SW 1271 (cell line): ENCODE measurements at places on chromosomes 7 and 10.

- no peak for DNase-seq
Observed at GRCh38 chr7:85274454-85274853, 87.6 kb upstream of the SEMA3D start.

GRCh38 chr7:31939076-31939475, 131.1 kb downstream of the PDE1C start:
- DNase-seq: no peak

- no peak for DNase-seq
Observed at GRCh38 chr7:26381476-26382353, 90.1 kb downstream of the SNX10 start.

DNA sequence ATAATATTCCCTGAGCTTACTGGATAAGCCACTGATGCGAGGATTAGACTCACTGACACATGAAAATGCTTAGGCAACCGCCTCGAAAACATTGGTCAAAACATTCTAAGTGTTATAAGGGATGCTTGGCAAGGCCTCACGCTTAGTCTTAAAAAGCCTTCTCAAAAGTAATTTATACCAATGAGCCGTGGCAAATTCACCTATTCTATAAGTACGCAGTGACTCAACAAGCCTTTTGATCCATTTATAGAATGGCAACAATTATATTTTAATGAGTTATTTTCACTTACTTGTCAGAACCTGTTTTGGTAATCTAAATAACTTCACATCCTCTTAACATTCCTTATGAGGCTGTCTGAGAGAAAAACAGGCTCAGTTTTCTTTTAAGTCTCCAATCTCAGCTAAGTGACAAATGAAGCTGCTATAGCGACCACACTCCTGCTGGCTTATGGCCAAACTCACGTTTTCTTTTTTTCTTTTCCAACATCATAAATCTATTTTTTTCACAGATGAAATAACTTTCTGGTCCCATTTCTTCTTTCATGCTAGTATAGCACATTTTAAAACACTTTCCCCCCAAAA, 121.2 kb upstream of the AFAP1L2 start:
- DNase-seq: no peak

DNA sequence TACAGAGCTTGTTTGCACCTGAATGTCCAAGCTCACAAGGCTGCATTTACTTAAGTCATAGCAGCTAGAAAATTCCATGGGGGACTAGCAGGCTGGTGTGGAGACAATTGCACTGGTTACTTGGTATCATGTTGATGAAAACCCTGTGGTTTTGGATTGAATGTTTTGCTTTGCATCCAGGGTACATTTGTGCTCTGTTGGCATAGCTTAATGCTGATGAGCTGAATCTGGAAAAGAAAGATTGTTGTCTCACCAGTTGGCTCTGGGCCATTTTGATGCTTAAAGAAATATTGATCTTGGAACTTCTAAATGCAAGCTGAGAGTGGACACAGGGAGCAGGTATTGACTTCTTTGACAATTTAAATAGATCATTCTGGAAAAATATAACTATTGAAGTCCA, 122.5 kb upstream of the MBL2 start:
- no peak for DNase-seq

DNA sequence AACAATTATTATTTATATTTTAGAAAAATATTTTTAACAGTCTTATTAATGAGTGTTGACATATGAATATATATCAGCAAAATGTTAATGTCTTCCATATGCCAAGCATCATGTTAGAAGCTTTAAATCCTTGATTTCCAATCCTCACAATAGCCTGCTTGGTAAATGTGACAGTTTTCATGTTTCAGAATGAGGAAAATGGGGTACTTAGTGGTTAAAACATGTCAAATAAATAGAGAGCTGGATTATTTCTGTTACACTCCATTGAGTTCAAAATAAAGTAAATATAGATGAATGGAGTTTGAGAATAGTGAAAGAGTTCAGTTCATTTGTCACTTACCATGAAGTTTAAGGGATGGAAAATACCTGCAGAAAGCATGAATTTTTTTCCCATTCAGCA, 377.4 kb downstream of the MALRD1 start:
- DNase-seq: no peak

- no peak for DNase-seq
Observed at GRCh38 chr7:130639388-130639787, 29.2 kb downstream of the COPG2 start.

DNA sequence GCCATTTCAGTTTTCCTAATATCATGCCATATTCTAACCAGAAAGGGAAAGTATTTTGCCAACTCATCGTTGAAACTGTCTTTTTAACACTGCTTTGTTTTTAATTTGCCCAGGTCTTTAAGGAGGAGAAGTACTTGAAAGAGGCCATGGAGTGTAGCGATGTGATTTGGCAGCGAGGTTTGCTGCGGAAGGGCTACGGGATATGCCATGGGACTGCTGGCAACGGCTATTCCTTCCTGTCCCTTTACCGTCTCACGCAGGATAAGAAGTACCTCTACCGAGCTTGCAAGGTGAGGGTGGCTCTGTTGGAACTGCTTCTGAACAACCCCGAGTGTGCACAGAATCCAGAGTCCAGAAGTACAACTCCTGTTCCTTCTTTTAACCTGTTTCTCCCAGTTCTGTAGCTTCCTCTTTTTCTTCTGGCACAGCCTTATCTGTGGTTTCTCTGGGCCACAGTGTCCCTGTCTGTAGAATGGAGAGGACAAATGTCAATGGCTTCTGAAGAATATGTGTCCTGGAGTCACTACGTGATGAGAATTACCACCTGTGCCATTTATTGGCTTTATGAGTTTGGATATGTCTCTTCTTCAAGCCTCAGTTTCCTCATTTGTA, 60.1 kb downstream of the LANCL2 start:
- DNase-seq: no peak

- peak; percentile 20 for DNase-seq
Observed at GRCh38 chr10:52539463-52539862, 225.4 kb downstream of the DKK1 start.

DNA sequence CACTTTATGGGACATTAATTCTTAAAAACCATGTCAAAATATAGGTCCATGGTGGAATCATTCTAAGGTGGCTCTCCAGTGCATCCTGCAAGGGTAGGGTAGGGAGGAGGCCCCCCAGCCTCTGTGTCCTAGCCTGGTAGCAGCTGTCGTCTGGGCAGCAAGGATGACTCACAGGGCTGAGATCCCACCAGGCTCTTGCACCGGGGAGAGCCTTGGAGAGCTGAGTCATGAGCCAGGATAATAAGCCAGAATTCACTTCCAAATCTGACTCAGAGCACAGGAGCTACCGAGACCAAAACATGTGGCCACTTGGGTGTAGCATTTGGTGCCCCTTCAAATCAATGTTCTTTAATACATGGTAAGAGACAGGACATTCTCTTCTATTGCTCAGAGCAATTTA, 298.5 kb downstream of the NEBL start:
- DNase-seq: peak; percentile 20

GRCh38 chr7:158812684-158813083, 16.6 kb downstream of the ESYT2 start:
- DNase-seq: no peak

- no peak for DNase-seq
Observed at GRCh38 chr10:78071140-78071856, 37.6 kb downstream of the RPS24 start.

DNA sequence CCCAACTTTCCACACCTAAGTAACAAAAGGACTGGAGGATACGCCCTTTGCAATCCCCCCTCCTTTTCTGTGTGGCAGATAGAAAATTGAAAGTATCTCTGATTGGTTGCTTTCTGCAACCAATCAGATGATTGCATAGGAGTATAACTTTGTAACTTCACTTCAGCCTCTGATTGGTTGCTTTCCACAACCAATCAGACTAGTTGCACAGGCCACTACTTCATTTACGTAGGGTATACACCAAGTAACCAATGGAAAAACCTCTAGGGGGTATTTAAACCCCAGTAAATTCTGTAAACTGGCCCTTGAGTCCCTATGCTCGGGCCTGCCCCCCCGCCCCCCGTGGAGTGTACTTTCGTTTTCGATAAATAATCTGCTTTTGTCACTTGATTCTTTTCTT, 1080.4 kb downstream of the CNTNAP2 start:
- DNase-seq: no peak

DNA sequence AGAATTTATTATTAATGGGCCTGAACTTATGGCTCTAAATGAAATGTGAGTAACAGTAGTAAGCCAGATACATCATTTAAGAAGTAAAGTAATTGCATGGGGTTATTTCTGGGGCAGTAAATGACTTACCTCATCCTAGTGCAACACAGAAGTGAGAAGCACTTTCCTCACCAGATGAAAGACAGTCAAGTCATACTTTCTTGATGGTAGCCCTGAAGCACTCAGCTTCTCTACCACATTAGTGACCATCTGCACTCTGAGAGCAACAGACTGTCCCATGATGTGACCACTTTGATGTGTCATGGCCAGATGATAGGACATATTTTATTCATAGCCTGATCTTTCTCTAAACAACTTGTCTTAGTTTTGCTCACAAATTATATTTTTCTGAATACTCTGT, 369.5 kb upstream of the PHF14 start:
- no peak for DNase-seq

GRCh38 chr7:67692425-67692824, 695.8 kb downstream of the TYW1 start:
- no peak for DNase-seq

GRCh38 chr7:110839866-110840265, 251.1 kb upstream of the LRRN3 start:
- no peak for DNase-seq

DNA sequence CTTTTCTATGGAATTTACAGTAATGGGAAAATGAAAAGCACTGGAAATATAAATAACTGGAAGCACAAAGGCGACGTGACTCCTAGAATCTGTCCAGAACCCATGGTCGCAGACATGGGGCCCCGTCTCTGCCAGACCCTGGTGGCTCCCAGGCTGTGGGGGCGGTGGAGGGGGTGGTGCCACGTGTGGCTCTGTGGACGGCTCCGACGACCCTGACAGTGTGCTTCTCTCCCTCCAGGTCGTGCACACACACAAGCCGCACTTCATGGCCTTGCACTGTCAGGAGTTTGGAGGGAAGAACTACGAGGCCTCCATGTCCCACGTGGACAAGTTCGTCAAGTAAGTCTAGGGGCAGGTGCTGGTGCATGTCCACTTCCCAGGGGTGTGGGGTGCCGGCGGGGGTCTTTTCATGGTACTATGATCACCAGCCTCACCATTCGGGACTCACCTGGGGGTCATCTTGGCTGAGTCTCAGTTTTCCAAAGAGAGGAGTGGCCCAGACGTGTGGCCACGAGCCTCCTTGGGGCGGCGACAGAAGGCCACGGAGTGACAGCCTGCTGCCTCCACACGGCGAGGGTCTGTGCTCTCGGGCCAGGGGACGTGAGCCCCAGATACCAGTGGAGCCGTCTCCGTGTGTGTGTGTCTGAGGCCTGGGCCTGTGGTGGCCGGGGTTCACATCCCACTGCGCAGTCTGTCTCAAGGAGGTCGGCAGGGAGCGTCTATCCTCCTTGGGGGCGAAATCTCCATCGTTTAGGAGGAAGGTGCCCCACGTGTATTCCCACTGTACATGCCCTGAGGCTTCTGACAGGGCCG, 108.2 kb downstream of the INPP5A start:
- DNase-seq: no peak

DNA sequence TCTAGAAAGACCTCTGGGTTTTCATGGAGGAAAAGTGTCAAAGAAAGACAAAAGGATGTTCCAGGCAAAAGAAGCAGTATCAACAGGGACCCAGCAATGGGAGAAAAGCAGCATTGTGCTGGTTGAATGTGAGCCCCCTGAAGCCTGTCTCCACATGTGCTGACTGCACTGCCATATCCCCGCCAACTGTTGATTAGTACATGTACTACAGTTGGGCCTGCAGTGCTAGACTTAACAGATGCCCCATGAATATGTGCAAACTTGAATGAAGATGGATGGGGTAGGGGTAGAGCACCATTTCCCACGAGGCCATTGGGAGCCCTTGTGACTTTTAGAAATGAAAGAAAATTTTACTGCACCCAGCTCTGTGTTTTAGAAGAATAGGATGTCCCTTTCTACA, 15.6 kb upstream of the WDR11 start:
- DNase-seq: no peak

GRCh38 chr7:122143751-122144711, at the start of gene AASS:
Gene AASS, minus strand, starts transcription at chr7:122144249. Its CDS starts 10,523 bp downstream, at chr7:122133726.
- DNase-seq: peak; percentile 92

GRCh38 chr7:95311389-95311788, 12.9 kb downstream of the PON1 start:
- DNase-seq: no peak

DNA sequence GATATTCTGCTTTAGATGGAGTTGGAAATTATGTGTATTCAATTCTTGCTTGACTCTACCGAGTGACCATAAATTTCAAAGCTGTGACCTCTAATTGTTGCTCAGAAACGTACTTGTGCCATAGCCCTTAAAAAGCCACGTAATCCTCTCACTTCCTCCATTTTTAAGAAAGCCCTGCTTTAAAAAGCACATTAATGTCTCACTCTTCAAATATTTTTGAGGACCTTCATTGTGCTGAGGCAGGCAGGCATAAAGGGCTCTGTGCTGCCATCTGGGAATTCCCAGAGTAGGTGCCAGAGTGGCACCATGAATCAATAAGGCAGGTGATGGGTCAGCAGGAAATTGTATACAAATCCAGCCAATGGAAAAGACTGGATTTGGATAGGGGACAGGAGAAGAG, 97.7 kb upstream of the FAM204A start:
- DNase-seq: no peak

DNA sequence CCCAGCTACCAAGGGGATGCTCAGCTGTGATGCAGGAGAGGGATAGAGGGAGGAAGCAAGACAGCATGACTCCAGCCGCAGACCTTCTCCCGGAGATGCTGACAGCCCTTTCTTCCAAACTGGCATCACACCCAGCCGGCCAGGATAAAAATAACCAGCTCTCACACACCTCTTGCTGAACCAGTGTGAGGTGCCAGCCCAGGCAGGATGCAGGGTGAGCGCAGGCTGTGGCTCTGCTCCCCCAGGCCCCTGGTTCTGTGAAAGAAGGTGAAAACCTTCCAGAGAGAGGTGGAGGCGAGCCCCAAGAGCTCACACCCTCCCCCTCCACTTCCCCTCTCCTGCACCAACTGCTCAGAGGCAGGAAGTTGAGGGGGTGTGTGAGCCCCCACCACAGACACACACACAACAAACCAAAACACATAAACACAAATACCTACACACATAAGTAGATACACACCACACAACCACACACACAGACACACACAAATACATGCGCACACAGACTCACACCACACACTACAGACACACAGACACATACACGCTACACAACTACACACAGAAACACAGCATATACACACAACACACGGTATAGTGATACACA, 4.0 kb downstream of the GPR15LG start:
- DNase-seq: no peak

DNA sequence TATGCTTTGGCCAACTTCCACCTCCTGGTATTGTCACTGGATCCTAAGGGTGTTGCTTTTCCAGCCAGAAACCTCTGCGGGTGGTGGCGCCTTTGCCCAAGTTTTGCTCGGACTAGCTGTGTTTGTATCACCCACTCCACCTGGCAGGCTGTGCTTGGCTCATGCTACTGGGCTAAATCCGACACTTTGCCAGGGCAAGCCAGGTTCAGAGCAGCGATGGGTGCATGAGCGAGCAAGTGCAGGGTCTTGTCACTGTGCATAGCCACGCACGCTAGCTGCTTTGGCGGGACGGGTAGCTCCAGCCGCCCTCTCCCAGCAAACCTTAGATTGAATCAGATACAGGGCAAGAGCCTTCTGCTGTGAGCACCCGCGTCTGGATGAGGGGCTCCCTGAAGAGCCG, 737.5 kb downstream of the PCDH15 start:
- DNase-seq: no peak

- DNase-seq: no peak
Observed at GRCh38 chr7:154906201-154906600, 96.7 kb downstream of the PAXIP1 start.

- no peak for DNase-seq
Observed at GRCh38 chr10:61332581-61332980, 120.6 kb downstream of the TMEM26 start.
